Suprapubic skin (tissue), 4 donors: ENCODE measurements at places on chromosomes 4 and X.

DNA sequence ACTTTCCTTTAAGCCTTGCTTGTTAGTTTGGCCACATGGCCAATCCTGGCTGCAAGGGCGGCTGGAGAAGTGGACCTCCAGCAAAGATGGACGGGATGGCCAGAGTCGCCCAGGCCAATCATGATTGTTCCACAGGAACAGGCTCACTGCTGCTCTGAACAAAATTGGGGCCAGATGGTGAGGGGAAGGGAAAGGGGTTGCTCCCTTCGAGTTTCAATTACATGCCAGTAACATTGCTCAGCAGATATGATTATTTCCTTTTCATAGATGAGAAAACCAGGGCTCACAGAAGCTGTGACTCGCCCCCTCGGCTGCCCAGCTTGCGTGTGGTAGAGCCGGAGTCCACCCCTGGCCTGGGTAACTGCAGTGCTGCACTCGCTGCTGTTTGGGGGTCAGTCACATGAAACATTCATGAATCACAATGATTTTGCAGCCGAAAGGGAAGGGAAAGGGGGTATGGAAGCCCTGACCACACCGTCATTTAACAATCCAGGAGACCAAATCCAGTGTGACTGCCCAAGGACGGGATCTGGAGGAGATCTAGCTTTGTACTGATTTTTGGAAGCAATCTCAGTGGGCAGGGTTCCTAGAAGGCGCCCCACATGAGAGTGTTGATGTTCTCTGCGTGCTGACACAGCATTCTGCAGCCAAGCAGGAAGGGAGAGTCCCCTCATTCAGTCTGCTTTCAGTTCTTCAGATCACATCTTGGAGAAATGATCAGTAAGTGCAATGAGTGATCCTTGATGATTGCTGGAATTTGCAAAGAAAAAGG, 77.3 kb upstream of the MSX1 start:
- DNase-seq, result no peak

- DNase-seq, result no peak
Measured at GRCh38 chrX:40508560-40508959, 72.2 kb upstream of the ATP6AP2 start.

DNA sequence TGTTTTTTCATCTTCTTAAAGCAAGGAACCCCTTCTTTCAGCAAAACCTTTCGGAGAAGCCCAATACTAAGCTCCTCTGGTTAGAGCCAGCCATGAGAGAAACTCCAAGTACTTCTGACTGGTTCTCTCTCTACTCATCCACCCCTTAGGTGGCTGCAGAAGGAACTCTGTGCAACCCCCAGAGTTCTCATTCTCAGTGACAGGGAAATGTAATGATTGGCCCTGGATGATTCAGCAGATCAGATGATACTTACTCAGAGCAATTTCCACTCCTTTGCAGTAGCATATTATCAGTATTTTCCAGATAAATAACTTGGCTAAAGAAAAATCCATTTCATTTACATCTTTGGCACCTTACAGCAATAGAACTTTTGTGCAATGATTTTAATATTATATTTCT, 3.2 kb downstream of the SPP1 start:
- no peak for DNase-seq

GRCh38 chr4:26717332-26717731, 133.4 kb downstream of the TBC1D19 start:
- DNase-seq, result no peak

DNA sequence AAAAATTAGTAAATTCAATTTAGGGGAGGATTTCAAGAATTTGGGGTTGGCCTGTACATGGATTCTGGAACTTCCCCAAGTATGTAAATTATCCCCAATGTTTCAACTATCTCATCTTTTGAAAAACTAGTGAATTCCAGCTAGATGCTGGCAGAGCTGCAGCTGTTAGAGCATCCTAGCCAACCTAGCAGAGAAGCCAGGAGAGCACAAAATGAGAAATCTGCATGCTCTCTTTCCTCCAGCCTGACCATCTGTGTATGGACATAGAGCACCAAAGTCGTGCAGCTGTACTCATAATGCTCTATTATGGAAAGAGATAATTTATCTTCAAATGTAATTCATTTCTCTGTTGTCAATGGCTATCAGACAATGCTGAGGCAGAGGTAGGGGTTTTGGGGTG, 1217.7 kb downstream of the PCDH19 start:
- no peak for DNase-seq

DNA sequence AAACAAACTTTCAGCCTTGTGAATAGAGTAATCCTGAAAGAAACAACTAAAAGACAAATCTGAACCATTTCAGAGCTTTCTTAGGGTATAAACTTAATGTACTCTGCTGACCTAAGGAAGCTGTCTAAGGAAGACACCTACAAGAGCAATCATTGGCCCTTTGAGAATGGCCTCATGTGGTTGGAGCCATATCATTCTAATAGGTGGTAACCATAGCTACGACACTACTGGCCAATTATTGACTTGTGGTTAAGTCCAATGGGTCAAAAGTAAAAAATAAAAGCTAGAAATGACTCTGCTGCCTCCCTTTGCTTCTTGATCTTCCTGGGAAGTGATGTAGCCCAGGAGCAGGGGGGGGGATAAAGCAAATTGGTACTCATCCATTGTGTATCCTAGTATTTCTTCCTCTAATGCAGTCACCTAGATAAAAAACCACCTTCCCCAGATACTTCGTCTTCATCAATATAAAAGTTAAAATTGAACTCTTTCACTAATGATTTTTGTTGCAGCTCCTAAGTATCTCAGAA, 547.0 kb downstream of the ARAP2 start:
- no peak for DNase-seq

GRCh38 chr4:8330821-8331574, 61.4 kb downstream of the HTRA3 start:
- DNase-seq, result peak; percentile 65

DNA sequence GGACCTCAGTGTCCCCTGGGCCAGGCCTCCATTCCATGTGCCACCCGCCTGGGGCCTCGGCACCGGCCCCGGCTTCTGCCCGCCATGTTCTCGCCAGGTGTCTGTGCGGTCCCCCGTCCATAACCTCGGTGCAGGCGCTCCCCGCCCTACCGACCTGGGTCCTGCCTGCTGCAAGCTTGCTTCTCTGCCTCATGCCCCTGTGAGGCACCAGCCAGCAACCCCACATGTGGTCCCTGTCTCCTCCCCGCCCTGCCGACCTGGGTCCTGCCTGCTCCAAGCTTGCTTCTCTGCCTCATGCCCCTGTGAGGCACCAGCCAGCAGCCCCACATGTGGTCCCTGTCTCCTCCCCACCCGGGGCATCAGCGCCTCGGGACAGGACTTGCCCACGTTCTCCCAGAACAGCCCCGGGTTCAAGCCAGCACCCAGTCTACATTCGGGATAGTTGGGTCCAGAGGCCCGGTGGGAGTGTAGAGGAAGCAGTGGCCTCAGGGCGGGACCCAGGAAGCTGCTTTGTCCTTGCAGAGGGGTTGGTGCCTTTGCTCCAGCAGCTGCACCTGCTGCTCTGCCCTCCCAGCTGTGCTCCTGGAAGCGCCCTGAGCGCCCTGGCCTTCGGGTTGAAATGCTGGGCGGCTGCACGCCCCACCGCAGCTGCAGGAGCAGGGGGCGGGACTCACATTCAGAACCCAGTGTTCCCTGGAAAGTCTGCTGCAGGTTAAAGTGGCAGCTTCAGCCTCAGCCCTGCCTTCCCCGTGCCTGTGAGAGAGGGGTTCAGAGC, 20.1 kb upstream of the UVSSA start:
- DNase-seq, result no peak

DNA sequence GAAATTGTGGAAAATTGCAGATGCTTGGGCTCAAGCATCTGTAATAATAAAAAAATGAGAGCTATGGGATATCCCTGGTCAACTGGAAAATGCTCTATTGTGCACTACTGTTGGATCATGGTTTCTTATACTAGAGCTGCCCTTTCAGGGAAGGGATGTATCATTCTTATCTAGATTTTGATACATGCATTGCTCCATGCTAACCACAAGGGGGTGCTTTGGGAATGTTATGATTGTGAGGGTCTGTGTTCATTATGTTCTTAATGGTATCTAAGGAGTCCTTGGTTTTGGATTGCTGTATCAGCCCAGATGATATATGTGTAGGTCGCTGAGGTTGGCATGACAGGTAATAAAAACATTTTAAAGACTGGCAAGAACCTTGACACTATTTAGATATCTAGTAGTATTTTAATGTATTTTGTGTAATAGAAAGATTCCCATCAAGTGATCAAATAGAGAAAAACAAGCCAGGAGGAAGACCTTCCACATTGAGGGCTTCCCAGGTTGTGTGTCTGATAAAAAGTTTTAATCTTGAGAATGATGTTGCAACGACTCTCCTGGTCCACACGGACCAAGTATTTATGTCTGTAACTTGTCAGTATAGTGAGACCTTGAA, 49.2 kb upstream of the TLR2 start:
- DNase-seq, result no peak
